ENCODE measurements at places on chromosomes 6 and 20.

DNA sequence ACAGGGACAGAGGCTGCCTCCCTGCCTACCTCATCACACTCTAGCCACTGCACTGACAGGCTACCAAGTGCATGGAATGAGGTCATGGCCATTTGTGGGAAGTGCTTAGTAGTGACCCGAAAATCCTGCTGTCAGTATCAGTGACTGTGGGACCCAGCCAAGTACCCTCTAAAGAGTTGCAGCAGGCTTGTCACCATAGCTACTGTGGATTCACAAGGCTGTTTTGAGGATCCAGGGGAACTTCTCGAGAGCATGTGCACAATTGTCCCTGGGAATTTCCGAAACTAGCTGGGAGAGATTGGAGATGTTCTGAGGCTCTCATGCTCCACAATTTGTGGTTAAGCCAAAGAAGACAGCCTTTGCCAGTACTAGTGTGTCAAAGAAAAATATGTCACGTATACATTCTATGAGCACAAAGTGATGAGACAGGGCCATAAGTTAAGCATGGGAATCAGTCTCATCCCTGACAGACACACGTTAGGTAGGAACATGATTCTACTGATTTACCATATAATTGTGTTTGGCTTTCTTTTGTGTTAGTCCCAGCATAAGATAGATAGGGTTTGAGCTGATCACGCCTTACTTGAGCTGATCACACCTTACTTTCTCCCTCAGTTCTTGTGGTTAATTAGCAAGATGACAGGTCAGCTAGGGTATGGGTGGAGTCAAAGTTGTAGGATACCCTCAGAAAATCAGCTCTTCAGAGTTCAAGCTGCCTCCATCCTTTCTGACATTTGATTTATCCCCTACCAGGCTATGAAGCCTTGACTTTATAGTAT lies 42.6 kb upstream of the TMEM170B start:
- no peak for DNase-seq

GRCh38 chr6:51675020-51675921 lies 412.1 kb downstream of the PKHD1 start:
- no peak for DNase-seq

GRCh38 chr6:167394820-167395219 lies 69.9 kb downstream of the TTLL2 start:
- no peak for DNase-seq

- DNase-seq: no peak
These were observed 177.8 kb downstream of the VEGFA start for GRCh38 chr6:43947860-43948259.

DNA sequence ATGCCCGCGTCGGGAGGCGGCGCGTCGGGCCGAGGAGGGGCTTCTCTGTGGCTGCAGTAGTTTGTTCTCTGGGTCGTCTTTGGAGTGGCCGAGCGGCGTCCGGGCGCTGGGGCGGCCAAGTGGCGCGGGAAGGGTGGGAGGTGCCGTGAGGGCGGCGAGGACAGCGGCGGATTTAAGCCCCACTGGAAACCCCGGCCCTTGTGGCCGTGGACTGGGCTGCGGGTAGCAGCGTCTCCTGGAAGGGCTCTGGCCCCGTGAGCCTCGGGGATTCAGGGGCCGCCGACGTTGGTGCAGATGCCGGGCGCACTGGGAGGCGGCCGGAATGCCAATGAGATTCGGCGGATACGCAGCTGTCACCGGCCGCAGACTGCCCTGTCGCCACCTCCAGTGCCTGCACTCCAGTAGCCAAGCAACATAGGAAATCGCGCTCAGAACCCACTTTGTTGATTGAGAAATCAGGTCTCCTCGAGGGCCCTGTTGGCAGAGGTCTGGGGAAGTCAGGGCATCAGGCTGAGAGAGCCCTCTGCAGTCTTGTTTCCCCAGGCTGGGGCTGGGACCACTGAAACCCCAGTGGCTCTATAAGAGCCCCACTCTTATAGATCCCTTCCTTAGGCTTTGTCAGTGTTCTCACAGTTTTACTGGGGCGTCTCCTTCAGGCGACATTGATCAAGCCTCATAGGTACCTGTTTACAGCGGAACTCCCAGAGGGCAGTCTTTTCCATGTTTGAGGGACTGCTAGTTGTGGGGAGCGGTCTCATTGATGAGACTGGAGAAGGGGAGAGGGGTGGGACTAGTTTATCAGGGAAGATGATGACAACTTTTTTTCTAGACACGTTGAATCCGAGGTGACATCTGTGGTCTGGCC lies 642 bp downstream of the GZF1 start:
- no peak for DNase-seq

DNA sequence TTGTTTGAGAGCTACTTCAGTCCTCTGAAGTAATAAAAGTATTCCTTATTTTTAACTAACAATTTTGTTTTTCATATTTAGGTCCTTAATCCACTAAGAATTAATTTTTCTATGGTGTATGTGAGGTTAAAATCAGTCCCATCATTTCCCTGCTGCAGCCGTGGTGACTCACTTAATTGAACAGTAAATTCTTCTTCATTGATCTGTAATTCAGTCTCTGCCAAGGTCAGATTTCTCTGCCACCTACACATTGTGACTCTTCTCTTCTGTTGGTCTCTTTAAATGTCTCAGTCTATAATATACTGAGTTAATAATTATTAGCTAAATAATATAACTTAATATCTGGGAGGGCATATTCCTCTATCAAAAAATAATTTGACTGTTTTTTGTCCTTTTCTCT lies 262.3 kb downstream of the UTRN start:
- DNase-seq: peak; percentile 42

DNA sequence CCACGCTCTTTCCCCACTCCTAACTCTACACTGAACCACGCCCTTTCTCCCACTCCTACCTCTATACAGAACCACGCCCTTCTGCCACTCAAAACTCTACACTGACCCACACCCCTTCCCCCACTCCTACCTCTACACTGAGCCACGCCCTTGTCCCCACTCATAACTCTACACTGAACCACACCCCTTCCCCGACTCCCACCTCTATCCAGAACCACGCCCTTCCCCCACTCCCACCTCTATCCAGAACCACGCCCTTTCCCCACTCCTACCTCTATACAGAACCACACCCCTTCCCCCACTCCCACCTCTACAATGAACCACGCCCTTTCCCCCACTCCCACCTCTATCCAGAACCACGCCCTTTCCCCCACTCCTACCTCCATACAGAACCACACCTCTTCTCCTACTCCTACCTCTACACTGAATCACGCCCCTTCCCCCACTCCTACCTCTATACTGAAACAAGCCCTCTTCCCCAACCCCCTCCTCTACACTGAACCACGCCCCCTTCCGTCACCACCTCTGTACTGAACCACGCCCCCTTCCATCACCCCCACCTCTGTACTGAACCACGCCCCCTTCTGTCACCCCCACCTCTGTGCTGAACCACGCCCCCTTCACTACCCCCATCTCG lies 10.1 kb downstream of the PXMP4 start:
- DNase-seq: no peak

DNA sequence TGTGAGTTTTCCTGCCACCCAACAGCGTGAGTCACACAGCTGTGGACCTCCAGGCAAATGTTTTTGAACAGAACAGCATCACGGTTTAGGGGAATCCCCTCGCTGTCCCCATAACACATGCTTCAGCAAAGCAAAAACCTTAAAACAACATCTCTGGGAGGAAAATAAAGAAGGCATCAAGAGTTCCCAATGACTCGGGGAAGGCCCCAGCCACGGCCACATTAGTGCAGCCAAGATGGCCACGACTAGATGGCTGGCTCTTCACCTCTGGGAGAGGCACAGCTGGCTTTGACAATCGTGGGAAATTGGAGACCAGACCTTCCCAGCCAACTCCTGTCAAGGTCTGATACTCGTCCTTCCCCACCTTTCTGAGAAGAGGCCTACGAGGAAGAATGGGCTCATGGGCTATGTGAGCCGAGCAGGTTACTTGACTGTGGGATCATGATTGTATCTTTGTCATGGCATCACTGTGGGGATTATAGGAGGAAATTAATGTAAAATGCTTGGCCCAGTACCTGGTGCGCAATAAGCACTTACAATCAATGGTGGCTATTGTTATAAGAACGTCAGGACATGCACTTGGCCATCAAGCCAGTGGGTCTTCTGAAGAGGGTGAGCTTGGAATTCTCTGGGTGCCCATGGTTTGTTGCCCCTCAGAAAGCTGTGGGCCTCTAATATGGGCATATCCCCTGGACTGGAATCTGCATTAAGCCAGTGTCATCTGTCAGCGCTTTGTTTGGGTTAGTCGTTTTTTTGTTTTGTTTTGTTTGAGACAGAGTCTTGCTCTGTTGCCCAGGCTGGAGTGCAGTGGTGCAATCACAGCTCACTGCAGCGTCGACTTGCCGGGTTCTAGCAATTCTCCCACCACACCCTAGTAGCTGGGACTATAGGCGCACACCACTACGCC lies 43.6 kb downstream of the FGD2 start:
- peak; percentile 90 for DNase-seq

DNA sequence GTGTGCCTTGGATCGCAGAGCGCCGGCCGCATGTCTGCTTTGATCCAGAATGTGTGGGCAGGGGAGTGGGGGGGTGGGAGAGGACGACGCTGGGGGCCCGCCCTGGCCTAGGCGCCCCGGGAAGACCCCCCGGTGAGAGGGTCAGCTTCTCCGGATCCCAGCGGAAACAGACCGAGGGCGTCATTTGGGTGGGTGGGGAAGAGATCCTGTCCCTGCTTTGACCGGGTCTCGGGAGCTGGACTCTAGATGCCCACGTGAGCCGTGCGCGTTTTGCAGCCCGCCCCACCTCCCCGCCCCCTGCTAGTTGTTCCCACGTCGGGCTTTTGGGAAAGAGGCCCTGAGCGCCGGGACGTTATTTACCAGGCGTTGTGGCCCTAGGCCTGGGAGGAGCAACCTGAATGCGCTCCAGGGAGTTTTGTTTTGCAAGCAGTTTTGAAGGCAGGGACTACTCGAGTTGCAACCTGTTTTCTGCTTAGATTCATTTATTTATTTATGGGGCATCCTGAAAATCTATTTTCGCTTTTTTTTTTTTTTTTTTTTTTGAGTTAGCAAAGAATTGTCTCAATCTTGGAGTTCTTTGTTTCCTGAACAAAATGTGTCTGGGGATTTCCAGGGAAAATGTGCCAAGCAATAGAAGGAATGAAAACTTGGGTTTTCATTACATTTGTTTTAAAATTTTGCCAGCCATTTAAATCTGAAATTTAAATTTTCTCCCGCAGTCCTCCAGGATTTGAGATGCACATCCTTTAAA lies 1.6 kb downstream of the DSP start:
- DNase-seq: peak; percentile 59

DNA sequence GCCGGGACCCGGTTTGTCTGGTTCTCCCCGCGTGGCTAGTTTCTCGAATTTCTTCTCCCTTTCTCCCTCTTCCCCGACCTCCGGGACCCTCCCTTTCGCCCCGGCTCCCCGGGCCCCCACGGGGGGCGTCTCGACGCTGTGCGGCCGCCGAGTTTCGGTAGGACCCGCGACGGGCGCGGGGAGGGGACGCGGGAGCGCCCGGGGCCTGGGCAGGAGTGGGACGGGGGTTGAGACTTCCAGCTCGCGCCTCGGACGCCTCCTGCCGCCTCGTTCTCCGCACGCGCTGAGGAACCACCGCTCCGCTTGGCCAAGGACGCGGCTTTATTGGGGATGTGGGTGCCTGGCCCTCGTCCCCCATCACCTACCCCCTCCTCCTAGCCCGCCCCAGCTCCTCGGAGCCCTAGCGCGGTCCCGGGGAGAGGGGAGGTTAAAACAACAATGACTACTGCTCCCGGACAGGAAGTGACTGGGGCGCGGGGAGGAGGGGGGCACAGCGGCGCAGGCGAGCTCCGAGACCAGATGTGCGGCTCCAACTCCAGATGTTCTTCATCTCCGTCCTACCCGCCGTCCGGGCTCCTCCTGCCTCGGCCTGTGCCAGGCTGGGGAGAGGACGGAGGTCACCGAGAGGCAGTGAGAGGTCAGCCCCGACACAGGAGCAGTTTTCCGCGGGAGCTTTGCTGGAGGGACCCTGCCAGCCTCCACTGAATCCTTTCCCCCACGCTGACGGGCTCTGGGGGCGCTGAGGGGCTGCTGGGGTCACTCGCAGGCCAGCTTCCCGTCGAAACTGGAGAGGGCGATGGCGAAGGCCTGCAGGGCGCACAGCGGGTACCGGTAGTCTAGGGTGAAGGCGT lies 917 bp upstream of the TEAD3 start:
- DNase-seq: peak; percentile 85

- DNase-seq: peak; percentile 2
These were observed 33.8 kb upstream of the SCRT2 start for GRCh38 chr20:709423-709822.

GRCh38 chr20:31594558-31595379 lies 10.3 kb upstream of the ID1 start:
- DNase-seq: no peak

DNA sequence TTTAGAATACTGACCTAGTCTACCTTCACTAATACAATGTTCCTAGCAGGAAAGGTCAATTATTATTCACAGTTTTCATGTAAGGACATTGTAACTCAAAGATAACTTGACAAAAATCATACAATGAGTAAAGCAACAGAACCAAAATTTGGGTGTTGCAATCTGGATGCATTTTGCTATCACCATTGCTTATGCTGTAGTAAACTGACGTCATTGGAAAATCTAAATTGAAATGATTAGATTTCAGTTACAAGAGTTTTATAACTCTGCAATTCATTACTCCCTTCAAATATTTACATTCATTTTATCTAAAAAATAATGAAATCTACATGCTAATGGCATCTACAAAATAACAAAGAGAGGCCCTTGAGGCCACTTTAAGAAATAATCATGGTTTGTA lies 147.0 kb downstream of the TENT5A start:
- DNase-seq: no peak

GRCh38 chr6:128029826-128030225 lies 129.0 kb upstream of the THEMIS start:
- no peak for DNase-seq

DNA sequence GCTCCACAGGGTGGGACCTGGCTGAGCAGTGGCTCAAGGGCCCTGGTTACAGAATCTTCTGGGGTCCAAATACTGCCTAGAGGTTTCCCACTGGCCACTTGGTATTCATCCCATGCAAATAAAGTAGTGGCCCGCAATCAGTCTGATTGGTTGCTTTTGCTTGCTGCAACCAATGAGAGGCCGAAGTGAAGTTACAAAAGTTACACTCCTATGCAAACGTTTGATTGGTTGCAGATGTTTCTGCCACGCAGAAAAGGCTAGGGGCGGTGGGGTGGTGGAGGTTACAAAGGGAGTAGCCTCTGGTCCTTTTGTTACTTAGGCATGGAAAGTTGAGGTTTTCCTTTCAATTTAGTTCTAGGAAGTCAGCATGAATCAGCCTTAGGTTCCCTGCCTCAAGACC lies 3.6 kb upstream of the NHLRC1 start:
- peak; percentile 16 for DNase-seq

DNA sequence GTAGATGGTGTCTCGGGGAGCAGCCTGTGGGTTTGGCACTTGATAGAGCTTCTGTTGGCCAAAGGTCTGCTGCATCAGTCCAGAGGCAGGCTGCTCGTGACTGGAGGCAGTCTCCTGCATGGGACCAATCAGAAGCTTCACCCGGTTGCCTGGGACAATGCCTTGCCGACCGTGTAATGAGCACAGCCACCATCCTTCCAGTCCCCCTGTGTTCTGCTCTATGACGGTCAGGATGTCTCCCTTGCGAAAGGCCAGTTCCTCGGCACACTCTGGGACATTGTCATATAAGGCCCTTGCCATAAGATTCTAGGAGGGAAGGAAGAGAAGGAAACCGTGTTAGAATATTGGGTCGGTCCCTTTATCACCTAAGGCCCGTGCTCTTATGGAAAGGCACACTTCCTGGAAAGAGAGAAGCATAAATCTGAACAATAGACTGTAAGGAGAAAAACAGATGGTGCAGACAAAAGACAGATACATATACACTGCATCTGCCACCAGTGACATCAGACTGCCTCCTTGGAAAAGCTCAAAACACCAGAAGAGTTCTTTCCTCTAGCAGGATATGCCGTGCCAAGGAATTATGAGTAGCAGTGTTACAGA lies 18.9 kb downstream of the NEDD9 start:
- no peak for DNase-seq

GRCh38 chr6:140979642-140980091 lies 1153.1 kb upstream of the GJE1 start:
- peak; percentile 85 for DNase-seq

Measured in fibroblast of mammary gland (primary cell).